ENCODE measurements at places on chromosomes 5 and 9.

GRCh38 chr9:132299221-132299620 lies 55.6 kb downstream of the SETX start:
- no peak for DNase-seq

GRCh38 chr9:33315371-33315770 lies 25.1 kb downstream of the NFX1 start:
- DNase-seq = no peak

DNA sequence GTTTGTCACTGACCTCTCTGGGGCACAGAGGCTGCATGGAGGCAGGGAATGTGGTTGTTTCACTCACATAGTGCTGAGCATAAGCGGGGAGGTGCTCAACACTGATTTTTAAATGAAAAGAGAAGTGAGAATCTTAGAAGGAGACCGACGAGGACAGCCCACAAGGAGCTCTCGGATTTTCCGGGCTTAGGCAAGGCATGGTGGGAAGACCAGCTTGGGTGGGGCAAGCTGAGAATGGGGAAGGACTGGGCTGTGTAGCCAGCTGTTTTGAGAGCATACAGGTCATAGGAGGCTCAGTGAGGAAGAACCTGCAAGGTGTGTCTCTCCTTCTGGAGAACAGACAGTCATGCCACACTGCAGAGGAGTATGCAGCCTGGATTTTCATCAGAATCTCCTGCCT lies 86.0 kb upstream of the TNFSF8 start:
- DNase-seq = no peak

GRCh38 chr5:65722575-65723403 lies 784 bp downstream of the NLN start:
- no peak for DNase-seq

- no peak for DNase-seq
These were observed 181.0 kb upstream of the MAST4 start for GRCh38 chr5:66415208-66415607.

DNA sequence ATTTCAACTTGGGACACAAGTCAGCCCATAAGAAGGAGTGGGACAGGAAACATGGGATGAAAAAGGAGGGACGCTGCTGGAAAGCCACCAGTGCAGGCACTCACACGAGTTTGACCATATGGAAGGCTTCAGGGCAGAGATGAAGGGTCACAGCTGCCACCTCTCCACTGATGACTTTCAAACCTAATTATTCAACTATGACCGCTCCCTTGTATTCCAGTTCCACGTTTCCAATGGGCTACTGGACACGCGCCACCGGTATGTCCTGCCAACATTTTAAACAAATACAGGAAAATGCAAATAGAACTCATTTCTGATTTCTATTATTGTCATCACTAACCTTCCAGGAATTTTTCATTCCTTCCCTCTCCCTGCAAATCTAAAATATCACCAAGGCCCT lies 134.7 kb downstream of the SLC1A3 start:
- no peak for DNase-seq

- no peak for DNase-seq
These were observed 10.4 kb downstream of the UIMC1 start for GRCh38 chr5:176995896-176996767.

GRCh38 chr9:76206821-76207220 lies 187.4 kb downstream of the RFK start:
- no peak for DNase-seq

GRCh38 chr9:1018121-1018520 lies 32.0 kb upstream of the DMRT2 start:
- no peak for DNase-seq

- no peak for DNase-seq
These were observed 8.4 kb upstream of the RXRA start for GRCh38 chr9:134317790-134318414.

- no peak for DNase-seq
These were observed 52.1 kb upstream of the FREM1 start for GRCh38 chr9:14962193-14962882.

DNA sequence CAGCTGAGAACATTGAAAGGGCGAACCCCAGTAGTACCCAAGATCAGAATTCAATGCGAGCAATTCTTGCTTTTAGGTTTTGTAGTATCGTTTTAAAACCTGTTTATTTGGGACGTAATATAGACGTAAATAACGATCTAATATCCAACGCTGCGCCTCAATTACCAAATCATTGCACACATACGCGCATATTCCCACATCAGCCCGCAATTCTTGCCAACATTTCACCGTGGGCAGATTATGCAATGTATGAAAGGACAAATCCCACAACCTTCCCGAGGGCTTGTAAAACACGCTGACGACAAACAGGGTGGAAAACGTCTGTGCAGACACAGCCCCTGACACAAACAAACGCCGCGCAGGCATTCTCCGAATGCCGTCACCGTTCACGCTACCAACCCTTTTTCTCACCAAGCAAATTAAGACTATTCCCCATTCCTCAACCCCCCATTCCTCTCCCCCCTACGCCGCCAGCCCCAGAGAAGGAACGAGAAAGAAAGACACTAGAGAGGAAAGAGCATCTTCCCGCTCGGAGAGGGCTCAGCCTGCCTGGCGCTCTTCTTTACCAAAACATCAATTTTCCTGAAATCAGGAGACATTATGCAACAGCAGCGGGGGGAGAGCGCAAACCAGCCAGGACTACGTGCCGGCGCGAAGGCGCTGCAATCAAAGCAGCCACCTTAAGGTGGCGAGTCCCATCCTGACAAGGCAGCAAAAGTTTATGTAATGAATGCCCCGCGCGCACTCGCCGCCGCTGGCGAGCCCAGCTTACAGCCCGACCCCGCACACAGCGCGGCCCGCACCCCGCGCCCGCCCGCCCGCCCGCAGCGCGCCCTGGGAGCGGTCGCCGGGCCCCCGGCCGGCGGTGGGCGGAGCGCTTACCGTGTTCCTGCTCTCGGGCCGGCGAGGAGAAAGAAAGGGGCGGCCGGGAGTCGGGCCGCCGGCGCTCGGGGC lies 597 bp downstream of the NFIL3 start:
- DNase-seq = peak; percentile 66

DNA sequence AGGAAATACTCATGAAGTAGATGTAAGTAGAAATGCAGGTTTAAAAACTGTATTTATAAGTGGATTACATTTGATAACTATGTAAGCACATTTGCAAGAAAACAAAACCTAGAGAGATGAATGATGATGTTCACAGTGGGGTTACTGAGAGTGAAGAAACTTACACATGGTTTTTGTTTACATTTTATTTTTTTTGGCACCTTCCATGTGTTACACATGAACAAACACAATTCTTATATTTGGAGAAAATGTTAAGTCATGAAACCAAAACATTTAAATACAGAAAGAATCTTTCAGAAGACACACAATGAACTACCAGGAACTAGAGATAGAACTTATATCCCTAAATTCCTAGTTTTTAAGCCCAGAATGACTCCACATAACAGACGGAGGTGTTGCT lies 51.5 kb upstream of the SPATA31E1 start:
- no peak for DNase-seq

DNA sequence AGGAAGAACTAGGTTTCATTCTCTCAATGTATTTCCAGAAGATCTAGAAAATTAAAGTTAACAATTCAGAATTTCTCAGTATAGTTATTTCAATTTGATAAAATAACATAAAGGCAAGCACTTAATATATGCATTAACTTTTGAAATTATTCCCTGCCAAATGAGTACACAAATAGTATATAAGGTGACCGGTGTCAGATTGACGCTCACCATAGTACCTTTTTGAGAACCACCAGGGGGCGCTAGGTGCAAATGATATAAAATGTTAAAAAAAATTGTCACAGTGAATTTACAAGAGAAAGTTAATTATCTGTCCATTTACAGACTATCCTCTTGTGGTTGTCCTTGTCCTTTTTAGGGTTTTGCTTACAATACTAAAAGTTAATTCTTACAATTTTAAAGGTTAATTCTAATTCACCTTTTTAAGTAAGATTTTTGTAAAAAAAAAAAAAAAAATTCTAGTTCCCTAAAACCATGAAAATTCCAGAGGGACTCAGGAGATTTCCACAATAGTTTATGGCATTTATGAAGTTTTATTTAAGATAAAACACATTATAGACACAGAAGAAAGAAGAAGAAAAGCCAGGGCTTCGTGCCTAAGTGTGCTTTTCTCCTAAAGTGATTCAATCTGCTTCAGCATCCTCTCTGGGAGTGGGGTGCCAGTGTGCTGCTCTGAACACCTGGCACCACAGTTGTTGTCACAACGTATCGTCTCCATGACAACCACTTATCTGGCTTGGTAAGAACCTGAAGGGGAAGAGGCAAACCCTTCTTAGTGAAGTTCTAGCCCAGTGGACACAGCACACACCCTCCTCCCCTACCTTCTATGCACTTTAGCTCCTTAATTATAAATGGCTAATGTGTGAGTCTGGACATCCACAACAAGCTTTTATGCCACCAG lies 1.7 kb downstream of the ADAMTS16 start:
- DNase-seq = peak; percentile 39

GRCh38 chr9:116844621-116845020 lies 157.5 kb downstream of the TRIM32 start:
- no peak for DNase-seq

DNA sequence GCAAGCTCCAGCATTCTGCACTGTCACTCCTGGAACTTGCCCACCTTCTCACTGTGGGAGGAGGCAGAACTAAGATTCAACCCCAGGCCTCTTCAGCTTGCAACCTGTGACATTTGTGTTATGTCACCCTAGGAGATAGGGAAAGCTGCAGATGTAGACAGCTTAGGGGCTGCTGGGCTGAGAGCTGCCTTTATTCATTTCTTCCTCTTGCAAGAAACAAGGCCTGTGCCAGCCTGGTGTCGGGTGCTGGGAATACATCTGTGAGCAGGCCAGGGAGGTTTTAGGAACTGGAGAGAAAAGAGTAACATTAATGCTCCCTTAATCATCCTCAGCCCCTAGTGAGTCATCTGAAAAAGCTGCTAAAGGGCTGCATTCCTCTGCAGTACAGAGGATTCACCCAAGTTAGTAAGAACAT lies 101.8 kb downstream of the FGF18 start:
- DNase-seq = no peak

- no peak for DNase-seq
These were observed 566.8 kb upstream of the DMAC1 start for GRCh38 chr9:8366161-8366926.

DNA sequence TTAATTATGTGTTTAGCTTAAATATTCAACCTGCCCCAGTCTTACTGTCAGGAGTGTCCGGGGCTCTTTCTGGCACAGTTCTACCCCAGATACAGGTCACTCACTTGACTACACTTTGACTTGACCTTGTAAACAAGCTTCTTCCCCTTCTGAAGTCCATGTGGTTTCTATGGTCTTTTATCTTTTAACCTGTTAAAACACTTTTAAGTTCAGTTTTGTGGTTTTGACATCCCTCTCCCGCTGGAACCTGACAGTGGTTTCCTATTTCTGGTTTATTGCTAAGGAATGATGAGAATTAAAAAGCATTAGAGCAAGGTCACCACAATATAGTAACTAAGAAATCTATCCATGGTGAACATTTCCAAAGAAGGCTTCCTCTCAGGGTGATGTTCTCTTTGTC lies 300.1 kb downstream of the TMEM167A start:
- DNase-seq = no peak

- DNase-seq = no peak
These were observed 45.1 kb downstream of the S1PR3 start for GRCh38 chr9:89036383-89036782.

DNA sequence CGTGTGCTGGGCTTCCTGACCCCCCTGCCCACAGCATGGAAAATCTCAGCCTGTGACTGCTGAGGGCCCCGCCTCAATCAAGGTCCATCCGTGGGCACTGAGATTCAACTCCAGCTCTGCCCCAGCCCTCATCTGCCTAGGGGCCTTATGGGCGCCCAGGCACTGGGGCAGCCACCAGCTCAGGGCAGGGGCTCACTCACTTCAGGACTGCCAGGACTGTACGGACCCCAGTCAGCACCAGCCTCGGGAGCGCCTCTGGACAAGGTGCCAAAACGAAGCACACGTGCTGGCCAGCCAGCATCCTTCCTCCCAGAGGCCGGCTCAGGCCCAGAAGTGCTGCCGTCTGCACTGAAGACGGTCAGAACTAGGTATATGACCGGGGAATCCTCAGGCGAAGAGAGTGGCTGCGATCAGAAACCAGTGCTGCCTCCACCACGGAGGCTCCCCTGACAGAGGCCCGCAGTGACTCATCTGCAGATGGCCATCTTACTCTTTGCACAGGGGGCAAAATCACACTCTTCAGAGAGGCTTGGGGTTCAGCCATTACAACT lies 19.6 kb downstream of the CLPTM1L start:
- no peak for DNase-seq

DNA sequence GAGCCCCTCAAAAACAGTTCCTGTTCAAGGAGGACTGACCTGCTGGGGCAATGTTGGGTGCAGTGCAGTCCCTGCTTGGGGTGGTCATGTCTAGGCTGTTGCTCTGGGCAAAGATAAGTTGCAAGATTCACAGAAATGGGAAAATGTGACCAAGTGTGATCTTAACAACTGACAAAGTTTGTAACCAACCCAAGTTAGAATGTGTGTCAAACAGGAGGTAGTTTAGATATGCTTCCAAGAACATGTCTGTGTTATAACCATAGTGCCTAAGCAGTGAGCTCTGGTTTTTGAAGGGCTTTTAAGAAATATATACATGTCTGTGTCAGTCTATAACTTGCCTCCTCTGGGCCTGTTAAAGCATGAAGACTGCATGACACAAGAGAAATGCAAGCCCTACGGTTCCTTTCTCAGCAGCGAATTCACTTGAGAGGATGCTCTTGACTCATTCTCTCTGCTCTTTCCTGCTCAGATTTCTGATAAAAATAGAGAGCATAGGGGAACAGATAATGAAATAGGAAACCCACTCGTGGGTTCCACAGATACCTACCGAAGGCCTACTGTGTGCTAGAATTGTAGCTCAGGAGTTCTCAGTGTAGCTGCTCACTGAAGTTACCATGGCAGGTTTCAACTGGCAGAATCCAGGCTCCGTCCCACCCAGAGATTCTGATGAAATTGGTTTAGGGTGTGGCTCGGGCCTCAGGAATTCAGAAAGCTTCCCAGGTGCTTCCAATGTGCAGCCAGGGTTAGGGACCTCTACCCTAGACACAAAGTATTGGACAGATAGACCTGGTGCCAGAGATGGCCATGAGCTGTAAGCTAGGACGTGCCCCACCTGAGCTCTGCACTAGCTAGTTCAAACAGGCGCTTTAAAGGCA lies 52.4 kb downstream of the ARHGEF37 start:
- no peak for DNase-seq

DNA sequence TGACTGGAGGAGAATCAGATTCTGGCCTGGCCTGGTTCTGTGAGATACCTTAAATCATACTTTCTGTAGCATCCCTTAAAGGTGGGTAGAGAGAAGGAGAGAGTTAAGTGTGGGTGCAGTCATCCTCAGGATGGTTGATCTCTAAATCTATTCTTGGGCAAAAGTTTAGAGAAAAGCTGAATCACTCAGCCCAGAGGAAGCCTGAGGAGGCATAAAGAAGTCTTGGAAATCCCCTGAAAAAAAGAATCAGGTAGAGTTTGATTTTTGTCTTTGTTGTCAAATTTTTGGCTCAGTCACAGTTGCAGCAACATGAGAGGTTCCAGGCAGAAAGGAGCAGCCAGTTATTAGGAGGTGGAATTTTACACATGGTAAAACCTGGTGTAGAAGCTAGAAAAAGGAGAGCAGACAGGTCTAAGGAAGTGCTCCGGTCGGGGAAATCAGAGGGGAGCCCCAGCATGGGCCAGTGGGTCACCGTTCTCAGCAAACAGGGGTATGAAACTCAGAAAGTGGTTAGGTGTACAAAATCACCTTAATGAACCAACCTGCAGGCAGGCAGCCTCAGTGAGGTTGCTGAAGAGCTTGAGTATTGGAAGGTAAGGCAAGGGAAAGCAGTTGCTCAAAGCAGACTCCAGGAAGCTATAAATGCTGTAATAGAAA lies 116.2 kb upstream of the CNTLN start:
- no peak for DNase-seq

GRCh38 chr9:6006749-6007057 lies 8.7 kb downstream of the RANBP6 start:
- no peak for DNase-seq

Data from activated naive CD4-positive, alpha-beta T cell treated with Interleukin-2 at 50 U/mL for 16 hours (primary cell).